ENCODE measurements at places on chromosomes 2 and 18.

DNA sequence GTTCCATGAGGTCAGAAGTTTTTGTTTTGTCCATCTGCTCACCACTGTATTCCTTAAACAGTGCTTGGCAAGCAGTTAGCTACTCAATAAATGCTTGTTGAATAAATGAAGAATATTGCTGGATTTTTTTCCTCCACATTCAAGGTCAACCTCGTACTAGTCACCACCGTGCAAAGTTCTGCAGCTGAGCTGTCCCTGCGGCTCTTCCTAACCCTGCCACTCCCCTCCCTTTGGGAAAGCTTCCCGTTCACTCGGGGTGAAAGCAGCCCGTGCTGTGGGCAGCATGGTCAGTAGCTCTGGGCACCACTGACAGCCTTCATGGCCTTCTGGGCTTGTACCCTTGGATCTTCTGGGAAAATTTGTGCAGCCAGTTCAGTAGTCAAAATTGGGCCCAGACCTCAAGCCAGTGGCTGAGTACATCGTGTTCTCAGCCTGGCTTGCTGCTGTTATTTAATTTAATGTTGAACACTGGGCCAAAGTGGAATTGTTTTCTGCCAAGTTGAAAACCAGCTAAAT, 469.3 kb upstream of the RAB12 start:
- no peak for DNase-seq

DNA sequence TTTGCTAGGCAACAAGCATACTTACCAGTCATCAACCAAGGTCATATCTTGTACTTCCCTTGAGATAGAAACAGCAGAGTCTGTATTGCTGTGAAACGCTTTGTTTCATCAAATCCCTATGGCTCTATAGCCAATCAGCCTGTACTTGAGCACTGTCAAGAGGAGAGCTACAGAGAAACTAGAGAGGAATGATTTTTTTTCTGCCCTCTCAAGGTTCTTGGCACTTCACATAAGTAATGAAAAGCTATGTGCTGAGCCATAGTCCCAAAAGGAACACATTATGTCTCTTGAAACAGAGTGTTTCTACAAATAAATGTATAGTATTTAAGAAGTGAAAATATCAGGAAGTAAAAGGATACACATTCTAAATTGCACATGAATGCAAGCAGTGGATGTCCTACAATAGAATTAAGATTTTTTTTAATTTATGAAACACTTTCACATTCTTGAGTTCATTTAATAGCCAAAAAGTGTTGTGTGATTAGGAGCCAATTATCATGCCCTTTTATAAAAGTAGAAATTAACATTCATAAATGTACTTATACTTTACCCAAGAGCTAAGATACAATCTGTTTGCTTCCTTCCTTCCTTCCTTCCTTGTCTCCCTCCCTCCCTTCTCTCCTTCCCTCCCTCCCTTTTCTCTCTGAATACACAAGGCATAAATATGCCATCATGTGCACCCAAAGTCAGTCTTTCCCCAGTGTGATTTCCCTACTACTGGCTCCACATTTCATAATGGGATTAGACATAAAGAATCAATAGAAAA, 131.8 kb downstream of the CSRNP3 start:
- DNase-seq = no peak

DNA sequence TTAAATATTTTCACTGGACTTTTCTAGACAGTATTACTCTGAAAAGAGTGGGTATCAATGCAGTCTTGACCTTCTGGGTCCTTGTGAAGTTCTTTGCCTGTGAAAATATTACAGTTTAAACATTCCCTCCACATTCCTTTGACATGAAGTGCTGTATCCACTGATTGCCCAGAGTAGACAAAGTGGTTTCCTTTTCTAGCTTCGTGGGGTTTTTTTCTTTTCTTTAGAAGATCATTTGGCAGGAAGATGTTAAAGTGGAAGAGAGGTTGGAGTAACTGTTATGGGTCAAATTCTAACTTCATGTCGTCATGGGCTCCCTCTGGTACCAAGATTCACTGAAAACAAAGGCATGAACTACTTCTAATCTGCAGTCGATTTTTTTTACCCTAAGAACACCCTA, 496.9 kb downstream of the EPHA4 start:
- DNase-seq = no peak

DNA sequence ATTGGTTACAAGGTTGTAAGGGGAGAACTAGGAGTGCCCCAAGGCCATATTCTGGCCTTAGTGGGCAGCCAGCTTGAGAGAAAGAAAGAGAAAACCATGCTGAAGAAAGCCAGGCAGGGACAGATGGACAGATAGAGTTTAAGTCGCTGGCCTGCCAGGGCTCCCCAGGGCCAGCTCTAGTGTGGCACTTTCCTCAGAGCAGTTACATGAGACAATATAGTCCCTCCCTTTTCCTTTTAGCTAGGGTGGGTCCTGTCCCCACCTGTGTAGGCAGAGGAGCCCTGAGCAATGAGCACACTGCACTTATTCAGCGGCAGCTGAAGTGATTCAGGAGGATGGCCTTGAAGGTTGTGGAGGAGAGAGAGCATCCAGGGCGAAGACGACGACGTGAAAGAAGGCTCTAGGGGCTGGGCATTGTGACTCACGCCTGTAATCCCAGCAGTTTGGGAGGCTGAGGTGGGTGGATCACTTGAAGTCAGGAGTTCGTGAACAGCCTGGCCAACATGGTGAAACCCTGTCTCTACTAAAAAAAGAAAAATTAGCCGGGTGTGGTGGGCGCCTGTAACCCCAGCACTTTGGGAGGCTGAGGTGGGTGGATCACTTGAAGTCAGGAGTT, 152.0 kb upstream of the SLC1A4 start:
- no peak for DNase-seq

DNA sequence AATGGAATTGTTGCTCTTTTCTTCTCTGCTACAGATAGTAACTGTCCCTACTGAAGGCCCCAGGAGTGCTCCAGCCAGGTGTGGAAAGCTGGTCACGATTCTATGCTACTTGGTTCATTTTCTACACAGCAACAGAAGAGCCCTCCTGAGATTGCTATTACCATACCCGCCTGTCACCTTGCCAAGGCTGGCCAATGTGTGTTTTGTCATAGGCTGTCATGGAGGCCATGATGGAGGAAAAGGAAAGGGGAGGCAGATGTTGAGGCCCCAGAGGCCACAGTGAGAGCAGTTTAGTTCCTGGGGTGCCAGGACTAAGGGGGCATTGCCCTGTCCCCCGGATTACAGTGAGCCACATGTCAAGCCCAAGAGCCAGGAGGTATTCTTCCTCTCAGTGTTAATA, 952 bp downstream of the ELMOD3 start:
- DNase-seq = no peak

DNA sequence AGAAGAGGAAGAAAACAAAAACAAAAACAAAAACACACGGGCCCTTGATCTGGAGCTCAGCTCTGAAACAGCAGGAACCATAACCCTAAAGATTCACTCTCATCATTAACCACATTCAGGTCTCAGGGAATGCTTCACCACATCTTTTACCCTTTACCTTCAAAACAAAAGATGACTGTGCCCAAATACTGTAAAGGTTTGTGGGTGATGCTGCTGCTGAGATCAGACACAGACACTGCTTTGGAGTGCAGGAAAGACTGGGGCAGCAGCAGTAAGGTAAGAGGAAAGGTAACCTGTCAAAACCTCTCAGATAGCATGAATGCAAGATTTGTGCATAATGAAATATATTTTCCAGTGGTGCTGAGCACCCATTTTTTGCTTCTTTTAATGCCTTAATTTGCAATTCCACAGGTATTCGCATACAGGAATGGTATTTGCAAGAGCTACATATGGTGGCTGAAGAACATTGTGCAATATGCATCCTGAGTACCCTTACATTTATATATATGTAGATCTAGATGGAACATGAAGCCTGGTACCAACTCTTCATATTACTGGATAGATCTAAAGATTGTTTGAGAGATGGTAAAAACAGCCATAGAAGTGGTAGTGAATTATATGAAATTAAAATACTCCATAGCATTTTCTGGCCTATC, 4.1 kb upstream of the FLACC1 start:
- DNase-seq = no peak

GRCh38 chr2:102880731-102881130, 118.9 kb downstream of the TMEM182 start:
- no peak for DNase-seq

- no peak for DNase-seq
Observed at GRCh38 chr2:111028720-111029119, 92.0 kb upstream of the BCL2L11 start.

GRCh38 chr2:207944334-207944733, 81.0 kb downstream of the PLEKHM3 start:
- DNase-seq = no peak

- DNase-seq = peak; percentile 57
Observed at GRCh38 chr2:234135750-234136221, 85.3 kb downstream of the SPP2 start.

DNA sequence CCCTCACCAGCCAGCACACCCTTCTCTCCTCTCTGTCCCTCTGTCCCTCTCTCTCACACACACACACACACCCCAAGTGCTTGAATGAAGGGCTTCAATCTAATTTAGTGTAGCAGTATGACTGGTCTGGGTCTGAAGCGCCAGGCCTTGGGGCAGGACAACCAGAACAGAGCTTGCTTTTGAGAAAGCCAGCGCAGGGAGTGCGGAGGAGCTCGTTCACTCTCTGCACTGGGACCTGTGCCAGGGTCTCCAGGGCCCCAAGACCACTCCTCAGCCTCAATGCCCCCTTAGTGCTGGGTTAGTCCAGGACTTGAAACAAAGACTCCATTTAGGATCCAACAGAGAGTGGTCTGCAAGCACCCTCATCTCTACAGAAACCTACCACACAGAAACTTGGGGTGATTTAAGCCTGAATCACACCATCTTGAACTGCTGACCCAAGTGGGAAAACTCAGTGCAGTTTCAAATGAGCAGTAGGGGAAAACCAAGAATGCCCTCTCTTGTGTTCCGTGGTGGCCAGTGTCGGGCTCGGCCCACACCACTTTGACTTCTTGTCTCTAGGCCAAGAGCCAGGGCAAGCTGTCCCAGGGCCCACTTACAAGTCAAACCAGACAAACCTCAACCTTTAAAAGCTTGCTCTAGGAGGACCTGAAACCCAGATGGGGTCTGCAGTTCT, 66.6 kb upstream of the WIPF1 start:
- no peak for DNase-seq

DNA sequence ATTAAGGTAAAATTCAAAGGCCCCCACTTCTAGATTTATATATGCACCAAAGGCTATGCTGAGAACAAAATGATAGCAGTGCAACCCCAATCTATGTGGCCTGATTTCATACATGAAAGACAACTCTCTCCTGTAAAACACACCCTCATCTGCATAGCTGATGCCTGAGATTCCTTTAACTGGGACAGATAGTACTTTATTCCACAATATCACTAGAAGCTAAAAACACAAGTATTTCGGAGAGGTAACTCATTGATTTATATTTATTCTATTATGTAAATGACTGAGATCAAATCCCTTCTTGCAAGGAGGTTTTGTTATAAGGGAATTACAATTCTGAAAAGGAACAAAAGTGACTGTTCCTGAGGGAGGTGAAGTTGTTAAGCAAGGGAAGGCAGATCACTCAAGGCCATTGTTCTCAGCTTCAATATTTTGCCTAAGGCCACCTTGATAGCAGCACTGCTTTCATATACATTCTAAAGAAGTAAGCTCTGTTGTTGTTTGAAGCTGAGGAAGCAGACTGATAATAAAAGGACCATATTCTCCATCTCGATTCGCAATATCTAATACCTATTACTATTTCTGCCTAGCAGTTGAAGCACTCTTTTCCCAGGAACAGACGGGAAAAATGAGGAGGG, 471.0 kb upstream of the CDH7 start:
- no peak for DNase-seq

GRCh38 chr2:218829868-218830451, 1.6 kb downstream of the PRKAG3 start:
- no peak for DNase-seq

- no peak for DNase-seq
Observed at GRCh38 chr18:27948986-27949385, 227.9 kb downstream of the CDH2 start.

GRCh38 chr2:10966056-10966455, 54.3 kb downstream of the KCNF1 start:
- DNase-seq = no peak

DNA sequence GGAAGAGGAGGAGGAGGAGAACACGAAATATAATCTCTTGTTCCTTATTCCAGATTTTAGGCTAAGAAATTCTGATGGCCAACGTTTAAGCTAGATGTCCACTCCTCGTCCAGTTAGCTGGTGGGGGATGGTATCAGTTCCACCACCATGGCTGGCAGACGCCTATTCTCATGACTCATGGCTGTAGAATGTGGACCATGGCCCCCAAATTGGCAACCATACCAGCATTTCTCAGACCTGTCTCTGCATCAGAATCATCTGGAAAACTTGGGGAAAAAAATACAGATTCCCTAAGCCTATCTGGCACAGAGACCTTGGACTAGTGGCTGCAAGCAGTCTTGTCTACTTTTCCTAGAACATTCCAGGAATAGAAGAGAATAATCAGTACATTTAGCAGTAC, 267.7 kb upstream of the SIX2 start:
- DNase-seq = no peak

- no peak for DNase-seq
Observed at GRCh38 chr2:41622301-41622700, 425.5 kb upstream of the PKDCC start.

- no peak for DNase-seq
Observed at GRCh38 chr2:48724278-48724677, 31.2 kb downstream of the LHCGR start.

All from mesothelial cell of epicardium (in vitro differentiated cells).